Sciatic nerve (tissue), 2 donors: ENCODE measurements at places on chromosomes 13 and 19.

- DNase-seq: no peak
Measured at GRCh38 chr19:49570138-49570856, 10.1 kb downstream of the NOSIP start.

DNA sequence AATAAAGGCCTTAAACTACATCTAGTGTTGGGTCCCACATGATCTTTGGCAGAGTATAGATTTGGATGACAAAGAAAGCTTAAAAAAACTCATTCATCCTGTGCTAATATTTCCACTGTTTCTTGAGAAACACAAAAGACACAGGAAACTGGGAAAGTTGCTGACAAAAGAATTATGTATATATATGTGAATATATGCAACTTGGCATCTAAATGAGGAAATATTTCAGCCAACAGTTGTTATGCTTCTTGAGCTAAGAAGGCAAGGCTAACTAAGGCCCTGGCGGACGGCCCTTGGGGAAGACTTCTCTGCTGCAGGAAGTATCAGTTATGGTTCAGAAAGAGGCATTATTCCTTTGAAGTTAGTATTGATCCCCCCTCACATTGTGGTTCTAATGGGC lies 491.8 kb downstream of the DIAPH3 start:
- DNase-seq: no peak

DNA sequence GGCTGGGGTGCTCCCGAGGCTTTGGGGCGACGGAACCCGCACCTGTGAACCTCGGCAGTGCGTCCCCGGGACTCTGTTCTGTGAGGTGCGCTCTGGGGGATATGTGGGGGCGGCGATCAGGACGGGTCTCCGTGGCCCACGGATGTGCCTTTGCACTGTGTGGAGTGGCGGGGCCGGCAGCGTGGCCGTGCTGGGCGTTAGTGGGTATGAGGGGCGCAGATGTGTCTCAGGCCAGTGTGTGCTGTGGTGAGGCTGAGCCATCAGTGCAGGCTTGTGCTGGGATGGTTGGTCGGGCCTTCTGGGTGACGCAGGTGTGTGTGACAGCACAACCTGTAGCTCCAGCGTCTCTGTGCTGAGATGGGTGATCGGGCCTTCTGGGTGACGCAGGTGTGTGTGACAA lies 16.9 kb downstream of the ZNF331 start:
- no peak for DNase-seq

- no peak for DNase-seq
Measured at GRCh38 chr19:18333680-18334079, 6.7 kb upstream of the PGPEP1 start.

GRCh38 chr13:25943081-25943480 lies 108.7 kb downstream of the SHISA2 start:
- DNase-seq: no peak

DNA sequence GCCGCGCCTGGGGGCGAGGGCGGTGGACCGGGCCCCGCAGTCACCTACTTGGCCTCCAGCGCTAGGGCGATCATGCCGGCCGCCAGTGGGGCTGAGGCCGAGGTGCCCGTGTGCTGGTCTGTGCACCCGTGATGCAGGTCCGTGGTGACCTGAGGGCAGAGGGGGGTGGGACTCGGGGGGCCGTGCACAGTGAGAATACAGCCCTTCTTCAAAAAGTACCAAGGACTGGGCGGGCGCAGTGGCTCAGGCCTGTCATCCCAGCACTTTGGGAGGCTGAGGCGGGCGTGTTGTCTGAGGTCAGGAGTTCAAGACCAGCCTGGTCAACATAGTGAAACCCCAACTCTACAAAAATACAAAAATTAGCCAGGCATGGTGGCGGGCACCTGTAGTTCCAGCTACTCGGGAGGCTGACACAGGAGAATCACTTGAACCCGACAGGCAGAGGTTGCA lies 5.0 kb upstream of the C19orf25 start:
- peak; percentile 55 for DNase-seq

DNA sequence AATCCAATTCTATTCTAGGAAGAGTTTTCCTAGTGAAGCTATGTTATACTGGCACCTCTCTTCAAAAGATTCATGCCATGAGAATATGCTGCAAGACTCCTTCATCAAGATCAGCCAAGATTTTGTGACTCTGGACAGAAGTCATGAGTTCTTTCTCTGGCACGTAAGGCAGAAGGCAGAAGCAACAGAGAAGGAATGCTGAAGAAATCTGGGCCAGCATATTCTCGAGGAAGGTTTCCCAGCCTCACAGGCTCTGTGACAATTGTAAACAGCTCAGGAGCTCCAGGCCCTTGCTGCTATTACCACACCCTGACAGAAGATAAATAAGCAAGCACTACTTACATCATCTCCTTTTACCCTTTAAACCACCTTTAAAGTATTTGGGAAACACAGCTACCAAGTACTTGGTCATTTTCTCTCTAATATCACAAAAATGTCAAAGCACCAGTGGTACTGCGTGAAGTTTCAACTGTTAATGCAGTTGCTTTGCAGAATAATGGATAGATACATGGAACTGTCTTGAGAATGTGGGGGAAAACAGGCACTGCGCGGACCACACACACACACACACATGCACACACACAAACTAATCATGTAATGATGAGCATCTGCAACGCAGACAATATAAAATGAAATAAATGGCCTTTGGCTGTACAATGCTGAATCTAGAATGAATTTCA lies 55.4 kb downstream of the INTS6 start:
- no peak for DNase-seq

GRCh38 chr19:44476559-44477408 lies 23.5 kb downstream of the ZNF180 start:
- no peak for DNase-seq

DNA sequence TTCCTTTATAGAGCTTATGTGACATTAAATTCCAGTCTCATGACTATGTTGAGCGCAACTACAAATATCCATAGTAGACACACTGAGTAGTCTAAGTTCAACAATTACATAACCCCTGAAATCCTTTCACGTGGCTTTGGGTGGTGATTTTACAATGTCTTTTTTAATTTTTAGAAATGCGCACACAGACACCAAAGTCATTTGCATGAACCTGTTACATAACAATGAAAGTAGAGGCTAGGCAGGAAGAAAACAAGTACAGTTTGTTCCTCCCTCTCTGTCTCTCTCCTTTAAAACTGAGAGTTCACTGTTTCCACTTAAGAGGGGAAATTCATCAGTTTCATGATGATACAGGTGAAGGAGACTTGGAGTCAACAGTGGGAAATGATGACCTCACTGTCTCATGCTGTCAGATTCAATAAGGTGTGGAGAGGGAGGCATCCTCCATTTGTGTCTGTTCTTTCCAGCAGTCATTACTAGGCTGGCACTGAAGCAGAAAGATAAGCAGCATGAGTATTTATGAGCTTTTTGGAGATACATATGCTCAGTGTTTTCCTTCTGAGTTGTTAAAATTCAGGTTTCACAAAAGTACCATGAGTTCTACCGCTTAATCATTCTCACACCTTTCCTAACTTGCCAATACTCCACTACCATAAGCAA lies 201.8 kb downstream of the LHFPL6 start:
- no peak for DNase-seq
